ENCODE measurements at places on chromosomes 7 and 10.

- DNase-seq: no peak
Measured at GRCh38 chr7:6453734-6454133, 6.0 kb upstream of the DAGLB start.

- DNase-seq: no peak
Measured at GRCh38 chr7:127091620-127092019, 161.1 kb downstream of the GRM8 start.

- no peak for DNase-seq
Measured at GRCh38 chr10:121309164-121309563, 289.1 kb downstream of the FGFR2 start.

DNA sequence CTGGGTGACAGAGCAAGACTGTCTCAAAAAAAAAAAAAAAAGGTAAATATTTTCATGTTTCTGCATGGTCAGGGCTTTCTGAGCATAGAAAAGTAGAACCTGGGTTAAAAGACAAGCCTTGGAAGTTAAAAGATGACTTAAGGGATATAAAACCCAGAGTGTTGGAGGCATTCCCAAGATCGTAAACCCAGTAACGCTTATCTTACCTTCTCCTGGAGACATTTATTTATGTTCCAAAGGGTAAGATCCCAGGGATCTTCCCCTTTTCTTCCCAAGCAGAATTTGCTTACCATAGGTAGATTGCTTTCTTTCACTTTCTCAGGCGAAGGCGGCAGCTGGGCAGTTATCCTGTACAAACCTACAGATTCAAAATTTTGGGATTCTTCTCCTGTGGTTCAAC is 22.2 kb downstream of the SUGCT start:
- no peak for DNase-seq

GRCh38 chr10:8898745-8899330 is 844.4 kb downstream of the GATA3 start:
- DNase-seq: no peak

GRCh38 chr7:30692882-30693281 is 10.6 kb upstream of the CRHR2 start:
- no peak for DNase-seq

DNA sequence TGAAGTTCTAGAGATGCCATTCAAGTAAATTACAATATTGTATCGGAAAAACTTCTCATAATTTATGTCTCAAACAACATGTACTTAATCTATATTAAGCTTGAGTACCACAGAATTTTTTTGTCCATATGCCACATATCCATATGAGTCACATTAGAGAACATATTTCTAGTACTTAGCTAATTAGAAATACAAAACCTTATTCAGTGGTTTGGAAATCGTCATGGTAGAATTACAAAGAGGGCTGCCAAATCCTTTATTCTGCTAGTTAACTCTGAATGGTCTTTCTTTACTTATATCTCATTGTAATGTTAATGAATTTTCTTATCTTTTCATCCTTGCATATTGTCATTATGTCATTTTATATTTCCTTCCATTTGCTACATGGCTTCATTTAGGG is 9.0 kb upstream of the VIM start:
- DNase-seq: no peak

DNA sequence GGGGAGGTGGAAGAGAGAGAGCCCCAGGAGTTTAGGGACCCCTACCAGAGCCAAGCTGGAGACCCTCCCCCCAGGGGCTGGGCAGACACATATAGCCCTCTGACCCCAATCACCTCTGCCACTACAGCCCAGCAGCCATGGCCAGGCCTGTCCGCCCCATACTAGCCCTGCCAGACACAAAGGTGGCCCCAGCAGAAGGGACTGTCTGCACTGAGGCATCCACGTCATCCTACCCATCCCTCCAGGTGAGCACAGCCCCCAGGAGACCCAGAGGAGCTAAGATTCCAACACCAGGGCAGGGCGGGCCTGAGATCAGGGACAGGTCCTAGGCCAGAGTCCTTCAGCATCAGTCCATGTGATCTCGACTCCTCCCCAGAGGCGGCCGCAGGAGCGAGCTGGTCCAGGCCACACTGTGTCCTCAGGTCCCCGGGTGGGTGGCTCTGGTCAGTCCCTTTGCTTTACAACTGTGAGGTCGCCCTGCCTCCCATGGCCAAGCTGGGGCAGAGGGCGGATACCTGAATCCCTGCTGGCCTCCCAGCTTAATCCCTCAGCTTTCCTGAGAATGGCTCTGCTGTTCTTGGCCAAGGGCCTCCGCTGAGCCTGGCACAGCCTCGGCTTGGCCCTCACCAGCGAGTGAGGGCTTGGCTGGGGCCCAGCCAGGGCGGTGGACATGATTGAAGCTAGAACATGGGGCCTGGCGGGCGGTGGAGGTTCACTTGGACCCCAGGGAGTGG is 14.3 kb upstream of the ELN start:
- no peak for DNase-seq

- DNase-seq: peak; percentile 91
Measured at GRCh38 chr10:92574548-92575261, 812 bp upstream of the IDE start.

GRCh38 chr7:99132595-99133321 is 11.2 kb downstream of the SMURF1 start:
- no peak for DNase-seq

Data from Kasumi-1 (cell line).